ENCODE measurements at places on chromosomes 12 and 14.

GRCh38 chr12:130873106-130873795, 1.4 kb downstream of the RAN start:
- DNase-seq: no peak

DNA sequence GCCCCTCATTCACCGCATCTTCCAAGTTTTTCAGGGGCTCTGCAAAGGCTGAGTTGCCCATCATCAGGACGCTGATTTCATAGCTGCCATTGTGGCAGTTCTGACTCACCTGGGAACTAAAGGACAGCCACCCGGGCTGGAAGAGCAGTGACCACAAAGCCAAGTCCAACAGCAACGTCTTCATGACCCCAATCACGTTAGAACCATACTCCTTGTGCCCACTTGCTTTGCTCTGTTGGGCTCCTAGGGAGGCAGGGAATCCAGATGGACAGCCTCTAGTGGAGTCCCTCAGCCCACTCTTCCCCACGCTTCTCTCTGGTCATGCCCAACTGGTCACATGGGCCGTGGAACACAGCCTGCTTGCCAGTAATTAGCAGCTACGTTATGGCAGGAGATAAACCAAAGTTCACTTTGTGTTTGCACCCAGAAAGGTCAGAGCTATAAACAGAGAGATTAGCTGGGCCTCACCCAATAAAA, at the start of gene GUCY2C:
TSS of gene GUCY2C (minus strand) at position 335 of the 477 bp plus-strand sequence. CDS start at position 184, 151 bp downstream.
- DNase-seq: no peak

DNA sequence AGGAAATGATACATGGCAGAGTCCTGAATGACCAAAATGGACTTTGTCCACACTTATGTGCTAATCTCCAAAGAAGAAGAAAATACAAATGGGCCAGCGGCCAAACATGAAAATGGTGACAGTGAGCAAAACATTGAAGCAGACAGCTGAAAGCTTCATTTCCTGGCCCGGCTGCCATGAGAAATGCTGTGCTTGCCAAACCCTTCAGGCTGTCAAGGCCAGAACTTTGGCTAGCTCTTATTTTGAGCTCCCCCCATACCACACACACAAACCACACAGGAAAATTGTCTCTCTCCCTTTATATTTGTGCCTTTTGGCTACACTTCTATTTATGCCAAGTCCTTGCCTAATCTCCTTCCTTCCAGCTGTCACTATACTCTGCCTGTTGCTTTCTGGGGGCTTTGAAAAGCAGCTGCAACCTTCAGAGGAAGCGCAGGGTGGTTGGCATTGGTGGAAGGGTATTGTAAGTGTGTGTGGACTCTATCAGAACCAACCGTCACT, 323.8 kb downstream of the RAD51B start:
- no peak for DNase-seq

GRCh38 chr14:103526914-103527248, 2.1 kb upstream of the TRMT61A start:
- no peak for DNase-seq

DNA sequence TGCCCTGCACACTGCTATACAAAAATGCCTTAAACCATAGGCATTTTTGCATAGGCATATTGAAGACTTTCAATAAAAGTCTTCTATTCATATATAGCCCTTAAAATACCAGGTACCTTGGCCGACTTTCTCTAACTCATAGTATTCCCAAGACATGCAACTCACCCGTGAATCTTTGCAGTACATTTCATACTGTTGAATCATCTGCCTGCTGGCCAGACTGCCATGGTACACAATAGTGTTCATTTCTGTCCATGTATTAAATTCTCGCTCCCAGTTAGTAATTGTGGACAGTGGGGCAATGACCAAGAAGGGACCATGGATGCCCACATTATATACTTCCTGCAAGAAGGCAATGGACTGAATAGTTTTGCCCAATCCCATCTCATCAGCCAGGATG, 24.3 kb upstream of the SUPT16H start:
- no peak for DNase-seq

DNA sequence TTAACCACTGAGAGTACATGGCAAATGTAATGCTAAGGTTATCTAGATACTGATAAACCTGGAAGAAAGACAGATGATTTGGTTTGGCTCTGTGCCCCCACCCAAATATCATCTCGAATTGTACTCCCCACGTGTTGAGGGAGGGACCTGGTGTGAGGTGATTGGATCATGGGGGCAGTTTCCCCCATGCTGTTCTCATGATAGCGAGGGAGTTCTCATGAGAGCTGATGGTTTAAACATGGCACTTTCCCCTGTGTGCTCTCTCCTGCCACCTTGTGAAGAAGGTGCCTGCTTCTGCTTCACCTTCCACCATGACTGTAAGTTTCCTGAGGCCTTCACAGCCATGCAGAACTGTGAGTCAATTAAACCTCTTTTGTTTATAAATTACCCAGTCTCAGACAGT, 14.2 kb downstream of the NOXRED1 start:
- DNase-seq: no peak

GRCh38 chr14:104604458-104605449, at the start of gene TMEM179:
TSS of gene TMEM179 (minus strand) at chr14:104604772. CDS start at chr14:104604741, 31 bp downstream.
- DNase-seq: no peak

- no peak for DNase-seq
These were observed 22.4 kb upstream of the ANKLE2 start for GRCh38 chr12:132783917-132784531.

- DNase-seq: no peak
These were observed 21.9 kb downstream of the OS9 start for GRCh38 chr12:57715786-57716185.

DNA sequence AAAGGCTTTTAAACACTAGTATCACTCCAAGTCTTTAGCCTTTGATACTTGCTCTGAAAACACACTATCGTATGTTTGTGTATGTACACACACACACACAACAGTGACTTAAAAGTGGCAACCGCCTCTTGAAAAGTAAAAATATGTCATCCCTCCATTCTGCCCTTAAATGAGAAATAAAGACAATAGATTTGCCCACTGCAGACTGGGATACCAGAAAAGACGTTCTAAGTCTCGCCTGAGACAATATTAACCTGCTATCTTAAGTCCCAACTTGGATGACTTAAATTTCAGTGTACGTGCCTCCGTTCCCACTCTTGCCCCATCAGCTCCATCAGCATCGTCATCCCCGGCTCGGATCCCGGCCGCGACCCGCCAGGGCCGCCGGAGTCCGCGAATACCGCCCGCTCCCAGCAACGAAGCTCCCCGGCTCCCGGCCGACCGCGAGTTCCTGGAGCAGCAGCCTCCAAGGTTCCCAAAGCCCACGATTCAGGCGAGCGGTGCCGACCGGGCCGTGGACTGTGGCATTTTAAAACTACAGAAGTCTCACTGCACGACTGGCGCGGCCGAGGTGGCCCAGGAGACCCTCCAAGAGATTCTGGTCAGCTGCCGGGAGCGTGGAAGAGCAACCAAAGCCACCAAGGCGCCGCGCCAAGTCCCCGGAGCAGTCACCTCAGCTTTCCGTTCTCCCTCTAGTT, 2.8 kb upstream of the ARID2 start:
- no peak for DNase-seq

DNA sequence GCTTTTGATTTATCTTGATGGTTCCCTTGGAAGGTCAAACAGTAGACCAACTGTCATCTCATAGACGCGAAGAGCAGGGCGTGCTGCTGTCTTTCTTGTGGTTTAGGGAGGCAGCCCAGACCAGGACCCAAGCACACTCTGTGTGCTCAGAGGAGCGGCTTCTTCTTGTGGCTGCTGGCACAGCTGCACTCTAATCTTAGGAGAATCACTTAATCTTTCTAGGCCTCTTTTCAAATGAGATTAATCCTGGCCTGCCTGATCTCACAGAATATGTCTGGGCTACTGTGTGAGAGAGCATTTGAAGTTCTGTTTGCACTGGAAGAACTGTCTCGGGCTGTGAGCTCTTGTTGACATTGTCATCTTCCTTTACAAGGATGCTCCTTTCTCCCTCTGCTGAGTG, 60.0 kb upstream of the TRAF3 start:
- DNase-seq: no peak

- no peak for DNase-seq
These were observed 6.1 kb upstream of the LRP1-AS start for GRCh38 chr12:57153415-57153997.
